ENCODE measurements at places on chromosomes 2 and 18.

GRCh38 chr2:100818003-100818605, 1.8 kb upstream of the NPAS2 start:
- DNase-seq, result no peak

GRCh38 chr2:237448626-237449025, 34.7 kb upstream of the COL6A3 start:
- no peak for DNase-seq

- no peak for DNase-seq
Observed at GRCh38 chr18:35822413-35822812, 150.1 kb upstream of the RMP24 start.

DNA sequence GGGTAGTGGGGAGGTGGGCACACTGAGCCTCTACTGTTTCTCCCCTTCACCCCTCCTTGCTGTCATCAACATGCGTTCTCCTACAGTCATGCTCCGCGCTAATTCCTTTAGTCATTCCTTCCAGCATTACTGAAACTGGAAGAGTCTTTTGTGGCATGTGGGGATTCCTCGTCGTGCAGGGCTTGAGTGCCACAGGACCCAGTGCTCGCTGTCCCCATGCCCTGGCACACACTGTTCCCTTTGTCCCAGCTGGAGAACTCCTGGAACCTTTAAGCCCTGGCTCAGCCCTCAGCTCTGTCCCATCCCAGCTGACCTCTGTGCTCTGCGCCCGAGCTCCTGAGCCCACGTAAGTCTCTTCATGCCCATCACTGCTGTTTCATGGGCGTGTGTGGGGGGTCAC, 42.1 kb downstream of the ODC1 start:
- no peak for DNase-seq

- DNase-seq, result no peak
Observed at GRCh38 chr2:234459401-234460009, 37.4 kb downstream of the ARL4C start.

DNA sequence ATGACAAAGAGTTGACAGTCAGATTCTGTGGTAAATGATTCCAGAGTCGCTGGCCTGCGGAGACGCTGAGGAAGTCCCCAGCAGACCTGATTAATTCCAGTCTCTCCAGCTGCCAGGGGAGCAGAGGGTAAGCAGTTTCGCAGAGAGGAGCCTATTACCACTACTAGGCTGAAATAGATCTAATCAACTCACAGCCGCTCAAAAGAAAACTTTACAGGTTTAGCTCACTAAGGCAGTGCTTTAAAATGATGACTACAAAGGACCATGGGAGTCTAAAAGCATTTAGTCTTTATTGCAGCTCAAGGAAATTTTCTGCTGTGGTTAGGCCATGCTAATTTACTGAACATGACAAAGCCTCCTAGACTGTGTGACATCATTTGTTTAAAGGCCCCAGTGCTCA, 445.6 kb upstream of the POU3F3 start:
- DNase-seq, result no peak

- DNase-seq, result no peak
Observed at GRCh38 chr2:36462311-36462935, 106.8 kb downstream of the CRIM1 start.

DNA sequence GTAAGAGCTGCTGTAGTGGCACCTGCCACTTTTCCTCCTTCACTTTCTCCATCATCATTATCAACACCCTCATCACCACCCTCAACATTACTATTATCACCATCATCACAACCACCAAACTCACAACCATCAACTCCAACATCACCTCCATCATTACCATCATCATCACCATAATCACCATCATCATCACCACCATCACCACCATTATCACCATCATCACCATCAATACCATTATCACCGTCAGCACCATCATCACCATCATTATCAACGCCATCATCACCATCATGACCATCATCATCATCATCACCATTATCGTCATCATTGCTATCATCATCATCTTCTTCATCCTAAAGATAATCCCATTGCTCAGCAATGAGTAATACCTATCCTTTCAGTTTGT, 255.8 kb downstream of the CYRIA start:
- DNase-seq, result no peak

GRCh38 chr2:62326735-62327134, 130.8 kb downstream of the B3GNT2 start:
- no peak for DNase-seq

GRCh38 chr2:158649846-158650245, 145.3 kb upstream of the DAPL1 start:
- DNase-seq, result no peak

DNA sequence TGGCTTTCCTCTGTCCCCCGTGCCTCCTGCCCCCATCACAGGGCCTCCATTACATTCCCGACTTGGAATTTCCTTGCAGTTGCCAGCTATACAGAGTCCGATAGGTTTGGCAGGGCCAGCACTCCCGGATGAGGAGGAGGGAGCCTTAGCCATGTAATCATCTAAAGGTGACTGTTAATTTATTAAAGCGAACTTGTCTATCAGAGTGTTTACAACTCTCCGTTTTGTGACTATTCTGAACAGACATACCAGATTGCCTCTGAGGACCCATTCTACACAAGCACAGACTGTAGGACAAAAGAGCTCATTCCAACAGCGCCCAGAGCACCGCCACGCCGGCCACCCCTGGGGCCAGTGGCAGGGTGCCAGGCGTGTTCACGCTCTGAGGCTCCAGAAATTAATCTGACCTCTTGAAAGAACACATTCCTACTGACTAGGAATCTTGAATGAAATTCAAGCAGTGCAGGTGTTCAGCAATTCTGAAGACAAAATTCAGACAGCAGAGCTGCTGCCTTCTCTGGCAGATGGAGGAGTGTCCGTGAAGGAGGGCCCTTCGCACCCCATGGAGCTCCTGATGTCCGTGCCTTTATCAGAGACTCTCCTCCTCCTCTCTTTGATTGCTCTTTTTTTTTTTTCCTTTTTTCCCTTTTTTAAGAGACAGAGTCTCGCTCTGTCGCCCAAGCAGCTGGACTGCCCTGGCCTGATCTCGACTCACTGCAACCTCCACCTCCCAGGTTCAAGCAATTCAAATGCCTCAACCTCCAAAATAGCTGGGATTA, 58.1 kb upstream of the RALBP1 start:
- no peak for DNase-seq

- DNase-seq, result no peak
Observed at GRCh38 chr2:149653831-149654445, 66.4 kb upstream of the MMADHC start.
